ENCODE measurements at places on chromosomes 2 and 18. TPM values are rescaled to one million over a fixed set of nuclear protein-coding genes. Genes with fewer than 3 reads are reported as not detected.

Gene EHD3
- 1.8 TPM for total RNA-seq

Gene CERS6
- total RNA-seq, result 15.6 TPM

Gene REG3A
- total RNA-seq, result not detected

Gene DNAH7
- 0.10 TPM for total RNA-seq

Gene RGPD5
- 22.0 TPM for total RNA-seq

Gene SCYGR5
- not detected for total RNA-seq

Gene FAM110C
- 0.10 TPM for total RNA-seq

Gene CFAP221
- total RNA-seq, result not detected

DNA sequence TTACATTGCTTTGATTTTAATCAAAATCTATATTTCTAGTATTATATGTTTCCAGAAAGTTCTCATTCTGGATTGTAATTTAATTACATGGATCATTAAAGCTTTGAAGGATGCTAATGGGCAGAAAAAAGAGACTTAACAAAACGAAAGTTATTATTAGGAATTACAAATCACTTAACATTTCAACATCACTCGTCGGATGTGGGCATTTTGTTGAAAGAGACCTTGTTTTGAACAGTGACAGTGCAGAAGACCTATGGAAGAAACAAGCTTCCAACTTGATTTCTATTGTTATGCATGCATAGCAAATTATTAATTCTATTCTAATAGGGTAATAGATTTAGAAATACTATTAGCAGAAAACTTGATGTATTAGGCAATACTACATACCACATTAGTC lies 31.4 kb upstream of the DARS1 start:
- H3K36me3 ChIP-seq, result no peaks in the 10 kb centered on the region
- no peak for DNase-seq
- no peak overlapping the region for H3K4me3 ChIP-seq
- H3K27me3 ChIP-seq, result no peaks in the 10 kb centered on the region
- H3K4me1 ChIP-seq, result peaks cover 13% of the 10 kb centered on the region
- H3K27ac ChIP-seq, result no peak overlapping the region

GRCh38 chr2:187543488-187543887 lies 10.7 kb downstream of the TFPI start:
- DNase-seq, result no peak
- peaks cover 47% of the 10 kb centered on the region for H3K4me1 ChIP-seq
- peak overlapping the region; percentile 67 for H3K27ac ChIP-seq
- peaks cover 5% of the 10 kb centered on the region for H3K36me3 ChIP-seq
- H3K27me3 ChIP-seq, result no peaks in the 10 kb centered on the region

GRCh38 chr2:30915486-30915885 lies 108.2 kb upstream of the CAPN13 start:
- H3K27me3 ChIP-seq, result no peaks in the 10 kb centered on the region
- H3K4me3 ChIP-seq, result no peak overlapping the region
- no peak for DNase-seq
- no peaks in the 10 kb centered on the region for H3K36me3 ChIP-seq
- no peaks in the 10 kb centered on the region for H3K4me1 ChIP-seq
- no peak overlapping the region for H3K27ac ChIP-seq

- DNase-seq, result no peak
- no peaks in the 10 kb centered on the region for H3K27me3 ChIP-seq
- H3K4me1 ChIP-seq, result no peaks in the 10 kb centered on the region
- no peaks in the 10 kb centered on the region for H3K36me3 ChIP-seq
Measured at GRCh38 chr2:82528288-82528687, 1930.8 kb downstream of the SUCLG1 start.

DNA sequence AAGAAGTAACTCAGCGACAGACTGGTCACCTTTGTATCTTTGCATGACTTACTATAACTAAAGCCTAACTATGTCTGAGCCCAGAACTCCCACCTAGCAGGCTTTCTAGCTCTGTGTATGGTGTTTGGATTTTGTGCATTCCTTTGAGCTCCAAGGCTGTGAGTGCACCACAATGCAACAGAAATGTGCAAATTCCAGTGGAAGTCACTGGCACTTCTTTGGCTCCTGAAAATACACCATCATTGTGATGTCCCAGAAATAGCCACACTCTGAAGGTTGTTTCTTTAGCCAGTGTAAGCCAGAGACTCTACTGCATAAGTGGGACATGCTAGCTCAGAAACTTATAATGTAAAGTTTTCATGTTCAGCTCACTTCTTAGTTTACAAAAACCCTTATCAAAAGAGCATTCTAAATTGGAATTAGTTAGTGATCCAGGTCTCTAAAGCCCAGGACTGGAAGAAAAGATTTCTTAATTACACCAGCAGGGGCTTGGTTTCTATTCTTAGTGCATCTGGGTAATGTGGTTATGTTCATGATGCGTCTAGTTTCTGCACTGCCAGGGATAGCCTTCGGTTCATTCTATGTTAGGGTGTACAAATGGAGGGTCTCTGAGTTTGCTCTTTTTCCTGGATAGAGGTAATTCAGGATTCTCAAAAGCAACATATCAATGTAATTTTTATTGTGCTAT lies 1239.5 kb upstream of the ZEB2 start:
- H3K4me1 ChIP-seq, result no peaks in the 10 kb centered on the region
- H3K36me3 ChIP-seq, result no peaks in the 10 kb centered on the region
- no peak overlapping the region for H3K27ac ChIP-seq
- no peak for DNase-seq

DNA sequence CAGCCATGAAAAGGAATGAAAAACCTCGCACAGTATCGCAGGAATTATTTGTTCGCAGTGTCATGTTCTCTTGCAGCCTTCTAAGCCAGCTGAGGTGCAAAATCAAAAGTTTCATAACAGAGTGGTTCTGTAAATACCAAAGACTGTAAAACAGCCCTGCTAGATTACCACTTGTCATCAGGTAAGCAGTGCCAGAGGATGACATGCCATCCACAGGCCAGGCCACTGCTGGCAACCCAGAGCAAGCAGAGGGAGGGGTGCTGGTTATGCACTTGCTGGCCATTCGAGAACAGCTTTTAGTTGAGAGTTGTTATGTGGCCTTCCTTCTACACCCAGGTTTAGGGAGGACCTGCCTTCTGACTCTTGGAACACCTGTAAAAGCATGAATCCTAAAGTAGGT lies 114.3 kb upstream of the MGAT5 start:
- no peak overlapping the region for H3K27ac ChIP-seq
- H3K27me3 ChIP-seq, result no peaks in the 10 kb centered on the region
- H3K36me3 ChIP-seq, result no peaks in the 10 kb centered on the region
- H3K4me1 ChIP-seq, result peaks cover 41% of the 10 kb centered on the region
- no peak overlapping the region for H3K4me3 ChIP-seq
- DNase-seq, result no peak

- no peak overlapping the region for H3K4me3 ChIP-seq
- H3K27ac ChIP-seq, result no peak overlapping the region
- no peaks in the 10 kb centered on the region for H3K4me1 ChIP-seq
Measured at GRCh38 chr2:203799908-203800307, 67.7 kb upstream of the CTLA4 start.

- no peak overlapping the region for H3K27ac ChIP-seq
- DNase-seq, result no peak
- no peak overlapping the region for H3K4me3 ChIP-seq
- no peaks in the 10 kb centered on the region for H3K27me3 ChIP-seq
Measured at GRCh38 chr2:228417956-228418355, 236.5 kb upstream of the SPHKAP start.

DNA sequence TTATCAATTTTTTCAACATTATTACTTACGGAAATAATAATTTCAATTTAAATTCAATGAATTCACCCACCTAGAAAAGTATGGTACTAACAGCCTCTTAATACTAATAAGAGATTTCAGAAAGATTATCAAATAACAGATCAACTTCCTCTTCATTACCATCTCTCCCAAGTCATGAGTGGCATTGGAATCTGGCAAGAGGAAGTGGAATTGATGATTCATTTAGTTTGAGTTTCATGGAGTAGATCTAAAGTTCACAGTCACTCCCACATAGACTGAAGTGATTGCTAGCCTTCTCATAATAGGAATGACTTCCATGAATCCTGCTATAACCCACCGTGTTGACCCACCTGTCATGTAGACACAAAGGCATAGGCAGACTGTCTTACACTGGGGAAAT lies 77.7 kb upstream of the WDR75 start:
- H3K27ac ChIP-seq, result no peak overlapping the region
- no peaks in the 10 kb centered on the region for H3K27me3 ChIP-seq

- no peaks in the 10 kb centered on the region for H3K27me3 ChIP-seq
- no peak overlapping the region for H3K27ac ChIP-seq
- no peaks in the 10 kb centered on the region for H3K36me3 ChIP-seq
- no peak overlapping the region for H3K4me3 ChIP-seq
- peaks cover 9% of the 10 kb centered on the region for H3K4me1 ChIP-seq
Measured at GRCh38 chr2:20648206-20648605, 2.7 kb downstream of the HS1BP3 start.

GRCh38 chr2:42827647-42828486 lies 35.5 kb upstream of the HAAO start:
- no peaks in the 10 kb centered on the region for H3K36me3 ChIP-seq
- H3K4me1 ChIP-seq, result peaks cover 9% of the 10 kb centered on the region
- DNase-seq, result peak; percentile 95
- H3K27me3 ChIP-seq, result no peaks in the 10 kb centered on the region

- no peak for DNase-seq
- H3K36me3 ChIP-seq, result no peaks in the 10 kb centered on the region
- H3K27me3 ChIP-seq, result peaks cover 2% of the 10 kb centered on the region
- H3K27ac ChIP-seq, result no peak overlapping the region
- no peaks in the 10 kb centered on the region for H3K4me1 ChIP-seq
Measured at GRCh38 chr2:75574106-75574505, 13.4 kb upstream of the EVA1A start.

DNA sequence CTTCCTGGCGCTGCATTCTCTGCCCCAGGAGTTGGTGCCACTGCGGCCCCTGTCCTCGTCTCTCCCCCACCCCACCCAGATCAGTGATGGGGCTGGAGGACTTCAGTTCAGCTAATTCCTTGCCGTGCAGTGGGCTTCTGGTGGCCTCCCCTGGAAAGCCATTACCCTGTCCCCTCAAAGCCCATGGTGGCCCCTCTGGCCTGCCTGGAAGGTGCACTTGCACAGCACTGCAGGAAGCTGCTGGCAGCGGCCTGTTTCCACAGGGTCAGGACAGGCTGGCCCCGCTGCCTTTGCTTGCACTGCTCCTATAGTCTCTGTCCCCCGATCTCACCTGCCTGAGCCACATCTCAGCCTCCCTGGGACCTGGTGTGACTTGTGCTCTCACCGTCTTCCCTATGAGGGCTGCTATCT lies 105.1 kb downstream of the USP40 start:
- peak overlapping the region; percentile 84 for H3K27ac ChIP-seq
- H3K4me1 ChIP-seq, result peaks cover 14% of the 10 kb centered on the region
- H3K36me3 ChIP-seq, result no peaks in the 10 kb centered on the region
- peak; percentile 12 for DNase-seq
- H3K27me3 ChIP-seq, result no peaks in the 10 kb centered on the region

- no peak for DNase-seq
- no peak overlapping the region for H3K4me3 ChIP-seq
- H3K27ac ChIP-seq, result no peak overlapping the region
- H3K27me3 ChIP-seq, result no peaks in the 10 kb centered on the region
Measured at GRCh38 chr2:69375494-69376353, 11.3 kb downstream of the GFPT1 start.

DNA sequence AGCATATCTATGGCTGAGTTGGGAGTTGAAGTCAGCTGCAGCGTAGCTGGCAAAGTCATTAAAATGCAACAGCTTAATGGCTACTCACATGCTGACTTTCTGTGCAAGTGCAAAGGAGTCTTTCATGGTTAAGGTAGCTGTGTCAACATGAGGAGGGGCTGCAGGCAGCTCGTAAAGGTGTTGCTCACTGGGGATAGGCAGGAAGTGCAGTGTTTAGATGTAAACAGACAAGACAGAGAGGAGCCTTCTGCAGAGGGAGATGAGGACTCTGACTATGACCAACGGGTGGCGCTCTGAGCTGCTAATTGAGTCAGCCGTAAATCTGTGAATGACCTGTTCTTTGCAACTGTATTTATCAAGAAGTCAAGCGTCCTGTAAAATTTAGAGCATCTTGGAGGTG lies 22.3 kb upstream of the CAVIN2 start:
- H3K27ac ChIP-seq, result no peak overlapping the region
- no peaks in the 10 kb centered on the region for H3K27me3 ChIP-seq
- H3K36me3 ChIP-seq, result no peaks in the 10 kb centered on the region
- no peak for DNase-seq
- H3K4me3 ChIP-seq, result no peak overlapping the region

- no peaks in the 10 kb centered on the region for H3K36me3 ChIP-seq
- H3K4me3 ChIP-seq, result peak overlapping the region; percentile 66
- DNase-seq, result peak; percentile 56
Measured at GRCh38 chr2:66575625-66576310, 140.8 kb downstream of the MEIS1 start.

DNA sequence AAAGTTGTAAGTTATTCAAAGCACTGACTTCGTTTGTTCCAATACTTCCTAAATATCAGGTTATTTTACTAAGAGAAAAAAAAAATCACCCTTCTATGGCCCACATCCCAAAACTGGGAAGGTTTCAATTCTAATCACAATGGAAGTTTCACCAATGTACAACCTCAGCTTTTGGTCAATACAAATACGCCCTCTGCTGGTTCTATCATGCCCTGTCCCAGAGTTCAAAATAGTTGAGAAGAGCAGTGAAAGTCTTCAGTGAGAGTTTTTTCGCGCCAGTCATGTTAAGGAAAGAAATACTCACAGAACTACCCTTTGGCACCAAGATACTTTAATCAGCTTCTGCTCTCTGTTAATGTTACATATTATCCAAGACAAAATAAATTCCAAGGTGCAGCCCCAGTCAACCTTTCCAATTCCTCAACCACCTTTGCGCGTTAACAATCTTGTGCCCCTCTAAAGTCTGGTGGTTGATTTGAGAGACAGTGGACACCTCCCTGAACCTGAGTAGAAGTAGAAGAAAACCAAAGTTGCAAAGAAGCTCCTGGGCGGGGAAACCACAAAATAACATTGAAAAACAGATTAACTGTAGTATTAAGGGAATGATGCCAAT lies 59.9 kb downstream of the SUMO1 start:
- H3K27me3 ChIP-seq, result no peaks in the 10 kb centered on the region
- H3K4me1 ChIP-seq, result no peaks in the 10 kb centered on the region
- no peak for DNase-seq
- no peaks in the 10 kb centered on the region for H3K36me3 ChIP-seq
- H3K27ac ChIP-seq, result no peak overlapping the region
- H3K4me3 ChIP-seq, result no peak overlapping the region

Data from psoas muscle (tissue), 8 donors.